ENCODE measurements at places on chromosomes 7 and 10.

DNA sequence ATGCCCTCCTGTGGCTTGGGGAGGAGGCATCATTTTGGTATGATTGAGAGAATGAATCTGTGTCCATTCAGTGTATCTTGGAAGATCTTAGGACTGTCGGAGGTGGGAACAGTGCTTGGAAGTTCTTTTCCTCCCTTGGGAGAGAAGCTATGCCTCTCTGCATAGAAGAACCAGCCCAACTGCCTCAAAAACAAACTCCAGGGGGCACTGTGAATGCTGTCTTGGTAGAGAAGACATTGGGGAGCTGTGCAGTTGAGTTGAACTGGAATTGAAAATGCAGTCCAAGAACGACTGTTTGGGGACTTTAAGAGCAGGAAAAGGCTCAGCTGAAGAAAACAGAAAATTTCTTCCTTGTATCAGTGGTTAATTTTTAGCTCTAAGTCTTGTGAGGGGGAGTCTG, 4.9 kb upstream of the GJD4 start:
- DNase-seq = no peak

DNA sequence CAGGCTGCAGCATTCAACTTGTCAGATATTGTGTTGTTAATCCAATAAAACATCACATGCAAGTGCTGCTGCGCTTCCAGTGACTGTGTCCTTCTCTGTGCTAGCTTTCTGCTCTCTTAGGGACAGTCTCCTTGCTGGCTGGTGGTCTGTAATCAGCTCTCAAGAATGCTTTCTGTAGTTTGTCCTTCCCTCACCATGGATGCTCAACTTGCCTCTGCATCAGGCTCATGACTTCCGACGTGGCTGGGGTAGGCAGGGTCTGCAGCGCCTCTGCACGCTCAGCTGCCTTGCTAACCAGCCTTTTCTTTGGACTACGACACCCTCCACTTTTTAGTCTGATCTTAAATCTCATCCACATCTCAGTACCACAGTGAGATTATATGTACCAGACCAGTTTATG, 58.3 kb downstream of the MMRN2 start:
- DNase-seq = no peak

DNA sequence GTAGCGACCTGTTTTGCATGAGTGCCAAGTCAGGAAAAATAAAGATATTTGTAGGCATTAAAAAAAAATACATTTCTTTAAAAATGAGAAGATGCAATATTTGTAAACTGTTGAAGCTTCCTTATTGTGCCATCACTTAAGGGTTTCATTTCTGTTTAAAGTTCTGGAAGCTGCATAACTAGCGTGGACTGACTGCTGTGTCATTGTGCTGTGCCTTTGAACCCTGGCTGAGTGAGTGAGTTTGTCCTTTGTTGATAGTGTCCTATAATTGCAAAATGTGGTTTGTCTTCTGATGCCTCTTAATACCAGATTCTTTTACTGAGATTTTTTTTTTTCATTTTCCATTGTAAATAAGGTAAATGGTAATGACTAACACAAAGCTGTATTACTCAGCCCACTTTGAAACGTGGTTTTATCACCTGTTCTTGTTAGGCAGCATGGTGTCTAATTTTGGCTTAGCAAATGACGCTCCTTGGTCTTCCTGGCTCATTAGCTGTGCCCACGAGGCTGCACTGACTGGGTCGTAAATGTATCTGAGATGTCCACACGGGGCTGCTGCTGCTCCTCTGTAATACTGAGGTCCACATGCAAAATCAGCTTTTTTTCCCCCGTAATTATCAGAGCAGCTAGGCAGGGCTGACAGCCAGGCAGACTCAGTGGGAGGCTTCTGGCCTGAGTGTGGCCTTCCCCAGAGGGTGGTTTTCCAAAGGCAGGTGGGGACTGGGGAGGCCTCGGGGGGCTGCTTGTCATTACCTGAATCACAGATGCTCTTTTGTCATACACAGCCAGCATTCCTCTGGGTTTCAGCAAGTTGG, 14.8 kb downstream of the ZSCAN25 start:
- no peak for DNase-seq

GRCh38 chr10:108696792-108697477, 1226.4 kb downstream of the XPNPEP1 start:
- no peak for DNase-seq

GRCh38 chr7:157970744-157971143, 616.9 kb downstream of the PTPRN2 start:
- DNase-seq = no peak
